Spinal cord (tissue), 10 donors: ENCODE measurements at places on chromosomes 7 and 10. TPM values are rescaled to one million over a fixed set of nuclear protein-coding genes. Genes with fewer than 3 reads are reported as not detected.

DNA sequence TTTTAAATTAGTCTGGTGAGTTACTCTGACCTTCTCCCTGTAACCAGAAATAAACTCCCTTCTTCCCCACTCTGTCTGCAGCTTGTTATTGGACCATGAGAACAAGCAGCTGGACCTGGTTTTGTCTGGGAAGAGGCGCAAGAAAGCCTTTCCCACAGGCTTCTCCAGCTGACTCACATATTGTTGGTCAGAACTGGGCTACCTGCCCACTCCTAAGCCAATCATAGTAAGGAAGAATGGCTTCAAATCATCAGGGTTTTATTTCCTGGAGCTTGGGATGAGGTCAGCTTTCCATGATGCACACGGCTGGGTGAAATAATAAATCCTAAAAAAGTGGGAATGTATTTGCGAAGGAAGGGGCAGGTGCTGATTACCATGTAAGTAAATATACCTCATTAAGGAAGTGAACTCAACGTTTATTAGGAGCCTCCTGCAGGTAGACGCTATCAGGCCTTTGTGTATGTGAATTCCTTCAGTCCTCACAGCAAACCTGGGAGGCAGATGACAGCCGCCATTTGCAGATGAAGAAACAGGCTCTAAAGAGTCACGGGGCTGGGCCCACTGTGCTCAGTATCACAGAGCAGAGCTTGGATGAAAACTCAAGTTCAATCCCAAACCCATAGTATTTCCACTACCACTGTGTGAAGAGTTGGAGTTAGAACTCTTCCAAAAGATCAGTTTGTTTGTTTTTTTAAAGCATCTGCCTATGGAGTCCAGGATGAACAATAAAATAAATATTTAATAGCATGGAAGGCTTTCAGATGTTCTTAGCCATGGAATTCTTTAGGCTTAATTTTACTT, 32.8 kb downstream of the IL15RA start:
- no peak for DNase-seq
- peak overlapping the region; percentile 73 for H3K27ac ChIP-seq
- no peak overlapping the region for H3K4me3 ChIP-seq
- peaks cover 37% of the 10 kb centered on the region for H3K4me1 ChIP-seq

- H3K4me3 ChIP-seq = no peak overlapping the region
- no peak overlapping the region for H3K27ac ChIP-seq
- no peaks in the 10 kb centered on the region for H3K36me3 ChIP-seq
- no peaks in the 10 kb centered on the region for H3K27me3 ChIP-seq
- no peak for DNase-seq
Measured at GRCh38 chr10:60305380-60305892, 84.2 kb downstream of the ANK3 start.

DNA sequence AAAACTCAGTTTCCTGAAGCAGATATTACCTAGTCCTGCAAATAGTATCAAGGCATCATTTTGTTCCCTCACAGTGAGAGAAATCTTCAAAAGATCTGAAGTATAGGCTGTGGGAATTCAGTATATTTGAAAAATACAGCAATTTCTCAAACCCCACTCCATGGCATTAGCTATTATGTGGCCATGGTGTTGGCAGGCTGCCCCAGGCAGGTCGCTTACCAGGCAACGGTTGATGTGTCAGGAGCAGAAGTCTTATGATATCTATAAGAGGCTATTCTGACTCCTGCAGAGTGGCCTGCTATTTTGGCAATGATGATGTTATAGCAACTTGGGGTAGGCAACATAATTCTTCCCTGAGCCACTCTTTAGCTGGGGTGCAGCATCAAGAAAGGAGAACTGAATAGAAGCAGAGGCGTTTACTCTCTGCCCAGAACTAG, 187.9 kb downstream of the PLXDC2 start:
- peaks cover 4% of the 10 kb centered on the region for H3K36me3 ChIP-seq
- peak overlapping the region; percentile 73 for H3K27ac ChIP-seq
- no peaks in the 10 kb centered on the region for H3K27me3 ChIP-seq
- peak; percentile 51 for DNase-seq

DNA sequence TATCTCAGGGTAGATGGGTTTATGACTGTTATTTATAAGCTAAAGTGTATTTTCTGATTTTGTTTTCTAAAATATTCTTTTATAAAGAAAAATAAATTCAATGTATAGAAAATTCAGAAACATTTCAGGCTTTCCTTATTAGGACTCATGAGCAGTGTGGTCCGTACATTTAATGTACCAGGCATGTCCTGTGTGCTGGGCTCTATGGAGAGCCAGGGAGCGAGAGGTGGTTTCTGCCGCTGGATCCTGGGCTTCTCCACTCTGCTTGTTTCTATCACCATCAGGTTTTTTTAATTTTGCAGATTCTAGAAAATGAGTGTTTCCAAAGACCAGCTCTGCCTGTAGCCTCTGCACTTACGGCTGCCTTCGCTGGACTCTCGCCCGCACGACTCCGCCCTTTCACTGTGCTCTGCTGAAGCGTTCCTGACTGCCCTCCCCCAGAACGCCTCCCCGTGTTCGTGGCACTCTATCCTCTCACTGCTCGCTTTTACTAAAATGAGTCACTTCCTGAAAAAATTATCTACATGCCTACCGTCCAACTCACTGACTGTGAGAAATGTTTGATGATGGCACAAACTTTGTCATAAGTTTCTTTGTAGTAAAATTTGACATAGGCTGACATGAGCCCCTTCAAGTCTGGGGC, 188.5 kb downstream of the ZMYND11 start:
- no peaks in the 10 kb centered on the region for H3K27me3 ChIP-seq
- H3K4me1 ChIP-seq = no peaks in the 10 kb centered on the region
- no peak overlapping the region for H3K27ac ChIP-seq
- no peak for DNase-seq

The CCNJ gene
- 8.2 TPM for total RNA-seq

The HABP2 gene
- total RNA-seq = 0.50 TPM

DNA sequence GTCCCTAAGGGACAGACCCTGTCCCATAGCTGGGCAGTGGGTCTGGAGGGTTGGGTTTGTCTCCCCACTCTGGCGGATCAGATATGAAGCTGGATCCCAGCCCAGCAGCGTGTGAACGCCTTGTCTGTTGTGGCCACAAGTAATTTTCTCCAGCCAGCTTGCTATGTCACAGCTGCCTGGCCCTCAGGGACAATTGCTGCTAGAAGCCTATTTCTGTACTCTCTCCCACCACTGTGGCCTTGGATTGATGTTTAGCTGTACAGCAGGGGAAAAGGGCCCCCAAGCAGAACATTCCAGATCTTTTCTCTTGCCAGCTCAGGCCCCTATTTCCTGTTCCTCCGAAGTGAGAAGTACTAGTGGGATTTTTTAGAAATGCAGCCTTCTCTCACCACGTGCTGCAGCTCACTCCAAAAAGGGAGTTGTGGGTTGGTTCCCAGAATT, 53.5 kb upstream of the WAC start:
- H3K27me3 ChIP-seq = no peaks in the 10 kb centered on the region
- H3K27ac ChIP-seq = no peak overlapping the region
- peaks cover 4% of the 10 kb centered on the region for H3K4me1 ChIP-seq
- no peak for DNase-seq

DNA sequence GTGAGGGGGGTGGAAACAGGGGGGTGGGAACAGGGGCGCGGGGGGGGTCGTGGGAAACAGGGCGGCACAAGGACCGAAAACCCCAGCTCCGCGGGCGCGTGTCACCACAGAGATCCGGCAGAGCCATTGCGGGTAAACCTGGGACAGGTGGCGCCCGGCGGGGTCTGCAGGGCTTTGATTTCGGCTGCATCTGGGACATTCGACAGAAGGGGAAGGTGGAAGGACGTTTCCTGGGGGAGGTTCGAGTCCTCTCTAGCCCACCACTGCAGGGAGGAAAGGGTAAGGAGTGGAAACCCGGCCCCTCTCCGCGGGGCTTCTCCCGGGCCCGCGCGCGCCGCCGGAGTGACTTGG, 7.5 kb downstream of the NKX2-3 start:
- DNase-seq = no peak
- no peak overlapping the region for H3K4me3 ChIP-seq
- peaks cover 96% of the 10 kb centered on the region for H3K27me3 ChIP-seq
- no peaks in the 10 kb centered on the region for H3K36me3 ChIP-seq

DNA sequence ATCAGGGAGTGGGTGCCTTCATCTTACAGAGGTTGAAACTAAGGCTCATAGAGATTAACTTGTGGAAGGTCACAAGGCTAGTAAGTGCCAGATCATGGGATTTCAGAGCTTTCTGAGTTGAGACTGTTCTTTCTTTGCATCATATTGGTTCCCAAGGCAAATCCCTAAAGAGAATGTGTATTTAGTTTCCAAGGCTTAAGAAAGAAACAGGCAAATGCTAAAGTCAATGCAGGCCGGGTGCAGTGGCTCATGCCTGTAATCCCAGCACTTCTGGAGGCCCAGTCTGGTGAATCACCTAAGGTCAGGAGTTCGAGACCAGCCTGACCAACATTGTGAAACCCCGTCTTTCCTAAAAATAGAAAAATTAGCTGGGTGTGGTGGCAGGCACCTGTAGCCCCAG, 19.8 kb downstream of the CDK1 start:
- no peak overlapping the region for H3K27ac ChIP-seq
- no peak overlapping the region for H3K4me3 ChIP-seq
- H3K4me1 ChIP-seq = no peaks in the 10 kb centered on the region
- DNase-seq = no peak
- no peaks in the 10 kb centered on the region for H3K27me3 ChIP-seq
- H3K36me3 ChIP-seq = no peaks in the 10 kb centered on the region
